ENCODE measurements at places on chromosomes 11 and 22.

GRCh38 chr22:43365715-43366440 lies 22.7 kb upstream of the SCUBE1 start:
- no peak for DNase-seq

DNA sequence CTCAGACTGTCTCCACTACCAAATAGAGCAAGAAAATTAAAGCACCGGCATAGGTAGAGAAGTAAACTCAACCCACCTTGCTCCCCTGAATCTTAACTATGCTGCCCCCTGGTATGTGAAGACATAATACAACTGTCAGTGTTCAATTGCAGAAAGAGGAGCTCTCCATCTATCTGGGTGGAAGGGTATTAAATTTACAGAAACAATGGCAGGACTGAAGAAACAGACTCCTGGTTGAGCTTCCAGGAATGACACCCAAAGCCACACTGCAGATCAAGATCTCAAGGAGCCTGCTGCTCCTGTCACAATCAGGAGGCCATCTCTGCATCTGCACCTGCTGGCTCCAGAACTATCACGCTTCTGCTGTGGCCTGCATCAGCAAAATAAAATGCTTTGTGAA lies 132.1 kb upstream of the BMAL1 start:
- DNase-seq = no peak

- no peak for DNase-seq
Measured at GRCh38 chr11:71120471-71120896, 131.9 kb downstream of the SHANK2 start.

DNA sequence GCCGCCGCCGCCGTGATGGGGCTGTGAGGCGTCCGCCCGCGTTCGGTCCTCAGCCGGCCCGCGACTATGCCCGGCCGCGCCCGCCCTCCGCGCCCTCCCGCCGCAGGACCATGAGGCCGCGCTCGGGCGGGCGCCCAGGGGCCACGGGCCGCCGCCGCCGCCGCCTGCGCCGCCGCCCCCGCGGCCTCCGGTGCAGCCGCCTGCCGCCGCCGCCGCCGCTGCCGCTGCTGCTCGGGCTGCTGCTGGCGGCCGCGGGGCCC lies 215 bp downstream of the ZNRF3 start:
- no peak for DNase-seq

DNA sequence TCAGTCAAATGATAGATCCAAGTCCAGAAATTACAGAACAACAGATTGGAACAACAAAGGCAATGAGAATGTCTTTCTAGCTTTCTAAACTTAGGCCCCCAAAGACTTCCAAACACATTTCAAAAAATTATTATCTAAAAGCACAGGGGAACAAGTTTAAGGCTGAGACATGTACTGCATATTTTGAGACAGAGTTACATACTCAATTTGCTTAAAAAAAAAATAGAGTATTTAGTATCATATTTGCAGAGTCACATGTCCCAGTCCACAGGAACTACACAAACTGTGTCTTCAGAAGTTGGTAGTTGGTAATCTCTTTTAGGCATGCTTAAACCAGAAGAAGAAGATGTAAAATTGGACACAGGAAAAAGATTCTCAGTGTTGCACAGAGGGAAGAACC lies 127.2 kb downstream of the MAML2 start:
- no peak for DNase-seq

DNA sequence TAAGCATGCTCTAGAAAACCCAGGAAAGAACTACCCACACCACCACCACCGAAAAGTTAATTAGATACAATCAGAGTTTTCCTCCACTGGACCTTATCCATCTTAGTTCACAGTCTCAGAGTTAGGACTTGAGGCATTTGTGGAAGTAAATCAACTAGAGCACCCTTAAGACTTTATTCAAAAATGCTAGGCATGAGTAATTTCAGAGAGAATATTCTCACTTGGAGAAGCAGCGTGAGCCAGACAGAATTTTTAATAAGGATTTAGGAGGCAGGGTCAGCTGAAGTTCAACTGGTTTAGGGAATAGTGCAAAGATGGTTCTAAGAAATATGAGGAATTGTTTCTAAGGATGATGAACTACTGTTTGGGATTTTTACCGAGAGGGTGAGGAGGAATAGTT lies 1.2 kb upstream of the OLFML1 start:
- DNase-seq = no peak

DNA sequence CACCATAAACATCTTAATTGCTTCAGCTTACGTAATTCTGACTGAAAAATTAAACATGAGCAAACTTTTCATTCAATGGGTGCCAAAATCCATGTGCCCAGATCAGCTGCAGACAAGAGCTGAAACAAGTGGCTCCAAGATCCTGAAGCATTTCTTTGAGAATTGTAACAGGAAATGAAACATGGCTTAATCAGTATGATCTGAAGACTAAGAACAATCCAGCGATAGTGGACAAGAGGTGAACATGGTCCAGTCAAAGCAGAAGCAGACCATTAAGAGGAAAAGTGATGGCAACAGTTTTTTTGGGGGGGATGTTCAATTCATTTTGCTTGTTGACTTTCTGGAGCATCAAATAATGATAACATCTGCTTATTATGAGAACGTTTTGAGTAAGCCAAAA lies 1964.5 kb upstream of the RAG2 start:
- DNase-seq = no peak

DNA sequence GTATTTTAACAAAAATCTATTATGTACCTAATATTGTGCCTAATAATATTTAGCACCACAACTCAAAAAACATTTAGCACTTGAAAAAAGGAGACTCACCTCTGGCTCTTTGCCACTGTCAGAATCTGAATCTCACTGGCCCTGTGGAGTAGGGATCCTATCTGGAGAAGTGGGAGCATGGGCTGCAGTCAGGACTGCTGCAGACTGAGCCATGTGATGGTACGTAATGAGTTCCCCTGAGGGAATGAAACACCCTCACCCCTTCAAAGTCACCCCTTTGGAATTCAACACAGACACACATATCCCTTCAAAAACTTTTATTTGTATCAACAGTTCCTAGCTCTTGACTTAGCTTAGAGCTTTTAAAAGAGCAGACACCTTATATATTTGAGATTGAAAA lies 6.5 kb downstream of the PTPMT1 start:
- DNase-seq = no peak

GRCh38 chr22:26134654-26135330 lies 34.5 kb upstream of the SEZ6L start:
- no peak for DNase-seq

DNA sequence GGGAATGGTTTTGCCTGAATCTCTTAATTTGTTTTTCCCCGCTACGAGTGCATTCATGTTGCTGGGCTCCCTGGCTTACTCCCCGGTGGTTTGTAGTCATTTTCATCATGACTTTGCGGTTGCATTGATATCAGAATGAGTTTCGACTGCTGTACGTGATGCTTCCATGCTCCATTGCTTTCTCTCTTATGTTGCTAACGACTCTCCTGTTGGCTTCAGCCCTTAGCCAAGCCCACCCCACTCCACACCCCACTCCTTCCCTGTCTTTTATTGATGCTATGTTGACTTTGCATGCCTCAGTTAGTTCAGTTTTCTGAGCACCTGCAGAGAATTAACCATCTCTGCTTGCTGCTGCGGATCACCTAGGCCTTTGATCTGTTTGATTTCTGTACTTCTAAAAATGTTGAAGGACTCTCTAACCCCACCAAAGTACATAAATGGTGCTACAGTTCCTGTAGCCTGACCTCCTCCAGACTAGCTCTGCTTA lies 65.3 kb downstream of the ARFGAP2 start:
- no peak for DNase-seq

DNA sequence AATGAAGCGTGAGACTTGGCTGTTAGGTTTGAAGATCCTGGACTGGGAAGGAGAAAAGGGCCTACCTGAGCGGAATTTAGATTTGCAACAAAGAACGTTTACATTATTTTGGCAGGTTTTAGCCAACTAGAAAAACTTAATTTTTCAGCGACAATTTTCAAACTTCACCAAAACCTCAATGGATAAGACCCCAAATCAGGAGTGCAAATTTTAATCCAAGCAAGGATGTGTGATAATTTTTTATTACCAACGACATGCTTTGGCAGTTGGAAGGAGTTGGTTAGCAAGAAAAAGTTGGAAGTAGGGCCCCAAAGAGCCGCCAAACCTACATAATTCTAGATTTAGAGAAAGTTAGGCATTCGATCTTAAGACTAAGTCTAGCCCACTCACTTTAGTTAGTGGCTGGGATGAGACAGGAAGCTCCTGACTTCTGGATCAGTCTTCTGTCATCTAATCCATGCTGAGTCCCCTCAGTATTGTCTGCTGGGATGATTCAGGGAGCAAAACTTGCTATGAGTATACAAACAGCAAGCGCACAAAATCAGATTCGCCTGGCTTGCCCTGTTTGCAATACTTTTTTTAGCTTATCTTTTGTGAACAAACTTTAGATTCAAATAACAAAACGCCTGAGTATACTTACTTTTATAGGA lies 787 bp upstream of the RDX start:
- DNase-seq = no peak

GRCh38 chr11:104534278-104534677 lies 364.0 kb downstream of the CASP12 start:
- DNase-seq = no peak

GRCh38 chr22:29314537-29315285 lies 786 bp downstream of the RASL10A start:
- DNase-seq = no peak

- no peak for DNase-seq
Measured at GRCh38 chr11:110524238-110524637, 94.5 kb downstream of the FDX1 start.

GRCh38 chr11:33307984-33308383 lies 50.8 kb downstream of the HIPK3 start:
- no peak for DNase-seq

DNA sequence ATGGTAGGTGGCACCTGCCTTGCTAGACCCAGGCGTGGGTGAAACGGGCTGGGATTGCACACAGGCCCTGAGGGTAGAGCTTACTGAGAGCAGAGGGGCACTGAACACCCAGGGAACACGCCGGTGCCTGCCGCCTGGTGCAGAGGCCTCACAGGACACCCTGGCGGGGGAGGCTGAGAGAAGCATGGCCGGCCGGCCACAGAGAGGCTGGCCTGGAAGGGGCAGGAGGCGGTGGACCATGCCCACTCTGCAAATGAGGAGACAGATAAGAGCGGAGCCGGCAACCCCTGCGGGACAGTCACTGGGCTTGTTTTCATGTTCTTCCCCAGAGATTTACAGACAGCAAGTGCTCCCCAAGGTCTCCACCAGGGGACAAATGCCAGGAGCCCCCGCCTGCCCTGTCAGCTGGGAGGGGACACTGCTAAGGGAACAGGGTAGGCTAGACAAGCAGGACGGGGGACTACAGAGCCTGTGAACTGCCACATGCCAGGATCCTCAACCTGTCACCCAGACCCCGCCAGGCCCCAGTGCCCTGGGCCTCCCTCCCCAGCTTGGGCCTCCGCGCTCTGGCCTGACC lies 38.5 kb upstream of the TCF20 start:
- DNase-seq = no peak

GRCh38 chr11:65857500-65857852 lies 504 bp downstream of the CFL1 start:
- DNase-seq = peak; percentile 74

GRCh38 chr11:119450590-119451326 lies 27.8 kb upstream of the THY1 start:
- DNase-seq = no peak

DNA sequence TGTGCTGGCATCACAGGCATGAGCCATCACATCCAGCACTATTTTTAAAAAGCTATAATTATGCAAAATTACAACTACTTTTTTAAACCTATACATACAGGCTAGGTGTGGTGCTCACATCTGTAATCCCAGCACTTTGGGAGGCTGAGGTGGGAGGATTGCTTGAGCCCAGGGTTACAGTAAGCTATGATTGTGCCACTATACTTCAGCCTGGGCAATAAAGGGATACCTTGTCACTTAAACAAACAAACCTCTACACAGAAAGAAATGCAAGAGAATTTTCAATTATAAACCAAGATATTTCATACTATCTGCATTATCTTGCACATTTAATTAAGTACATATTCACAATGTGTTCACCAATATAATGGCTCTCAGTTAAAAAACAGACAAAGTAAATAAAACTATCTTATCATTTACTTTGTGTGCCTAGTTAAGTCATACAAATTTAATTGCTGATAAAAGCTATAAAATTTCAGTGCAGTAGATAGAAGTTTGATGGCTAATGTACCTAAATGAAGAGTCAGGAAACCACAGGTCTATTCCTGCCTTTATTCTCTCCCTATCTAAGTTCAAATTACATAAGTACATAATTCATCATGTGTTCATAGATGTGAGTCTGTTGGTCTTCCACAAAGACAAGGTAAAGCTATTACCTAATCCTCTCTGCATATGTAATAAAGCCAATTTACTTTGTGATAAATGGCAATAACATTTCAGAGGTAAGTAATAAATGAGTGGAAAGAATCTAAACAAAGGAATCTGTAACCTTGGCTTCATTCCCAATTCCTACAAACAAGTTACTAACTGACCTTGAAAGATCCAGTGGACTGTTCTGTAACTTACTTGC lies 9.0 kb upstream of the RDX start:
- no peak for DNase-seq

DNA sequence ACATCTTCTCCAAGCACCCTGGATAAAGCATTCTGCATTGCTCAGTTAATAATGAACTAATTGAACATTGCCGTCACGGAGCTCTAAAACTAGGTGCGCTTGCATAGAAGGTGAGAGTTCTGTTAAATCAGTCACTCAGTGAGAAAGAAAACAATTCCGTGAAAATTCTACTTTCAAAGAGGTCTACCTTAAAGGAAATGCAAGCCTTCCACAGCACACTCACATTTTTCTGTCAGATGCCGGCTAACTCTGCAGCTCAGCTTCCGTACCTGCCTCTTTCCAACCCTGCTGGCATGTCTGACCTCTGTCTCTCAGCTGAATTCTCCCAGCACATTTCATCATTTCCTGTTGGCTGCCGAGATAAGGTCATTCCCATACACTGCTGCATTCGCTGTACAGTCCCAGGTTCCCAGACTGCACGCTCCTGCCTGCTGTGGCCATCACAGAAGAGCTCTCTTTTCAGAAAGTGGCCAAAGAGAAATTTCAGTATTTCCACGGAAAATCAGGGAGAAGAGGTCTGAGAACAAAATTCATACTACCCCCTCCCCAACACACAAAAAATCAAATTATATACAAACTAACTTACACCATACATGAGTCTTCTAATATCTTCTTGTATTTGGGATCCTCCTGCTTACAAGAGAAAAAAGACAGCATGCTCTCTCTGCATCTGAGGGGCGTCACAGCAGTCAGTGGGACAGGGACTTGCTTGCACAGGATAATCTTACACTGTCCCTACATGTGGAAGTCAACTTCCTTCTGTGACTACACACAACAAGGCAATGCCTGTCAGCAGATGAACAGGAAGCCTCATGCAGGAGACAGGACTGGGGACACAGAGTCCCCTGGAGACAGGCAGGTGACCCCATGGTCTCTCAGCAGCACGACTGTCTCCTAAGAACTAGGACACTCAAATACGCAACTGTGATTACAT lies 55.1 kb downstream of the PACSIN2 start:
- no peak for DNase-seq

DNA sequence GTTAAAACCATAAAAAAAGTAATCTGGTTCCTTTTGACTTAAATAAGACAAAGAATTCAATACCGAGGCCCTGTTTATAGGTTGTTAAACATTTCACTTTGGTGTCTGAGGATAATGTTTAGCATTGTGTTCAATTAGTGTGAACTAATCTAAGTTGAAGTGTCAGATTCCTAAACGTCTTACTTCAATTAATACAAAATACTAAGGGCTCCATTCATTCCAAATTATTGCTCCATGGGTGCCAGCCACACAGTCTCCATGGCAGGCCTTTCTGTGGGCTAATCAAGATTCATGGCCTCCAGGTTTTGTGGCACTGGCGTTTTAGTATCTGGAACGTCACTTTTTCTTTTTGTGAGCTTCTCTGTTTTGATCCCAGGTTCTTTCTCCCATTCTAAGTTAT lies 89.4 kb downstream of the TMEM135 start:
- DNase-seq = no peak

Measured in stimulated activated naive CD8-positive, alpha-beta T cell treated with anti-CD3 and anti-CD28 coated beads, Interleukin-15, amount 100 ng/mL, for 72 hours (primary cell).